HS-5 (cell line): ENCODE measurements at places on chromosomes 12 and 14.

GRCh38 chr14:99157246-99157645 lies 114.8 kb downstream of the BCL11B start:
- no peak for DNase-seq

DNA sequence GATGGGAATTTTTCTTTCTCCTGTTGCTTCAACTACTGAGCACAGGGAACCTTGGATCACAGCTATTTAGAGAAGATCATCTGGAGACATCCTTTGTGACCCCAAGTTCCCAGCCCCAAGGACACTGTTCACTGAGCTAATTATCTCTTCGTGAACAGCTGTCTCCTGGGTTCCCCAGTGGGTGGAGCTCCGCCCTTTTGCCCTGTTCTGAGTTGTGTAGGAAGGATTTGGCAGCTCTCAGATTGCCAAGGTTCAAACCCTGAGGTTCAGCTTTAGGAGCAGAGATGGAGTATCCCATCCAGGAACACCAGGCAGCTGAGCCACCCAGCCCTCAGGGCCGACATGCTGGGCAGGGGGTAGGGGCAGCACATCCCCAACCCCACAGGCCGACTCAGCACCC lies 32.0 kb downstream of the NGB start:
- DNase-seq = no peak

DNA sequence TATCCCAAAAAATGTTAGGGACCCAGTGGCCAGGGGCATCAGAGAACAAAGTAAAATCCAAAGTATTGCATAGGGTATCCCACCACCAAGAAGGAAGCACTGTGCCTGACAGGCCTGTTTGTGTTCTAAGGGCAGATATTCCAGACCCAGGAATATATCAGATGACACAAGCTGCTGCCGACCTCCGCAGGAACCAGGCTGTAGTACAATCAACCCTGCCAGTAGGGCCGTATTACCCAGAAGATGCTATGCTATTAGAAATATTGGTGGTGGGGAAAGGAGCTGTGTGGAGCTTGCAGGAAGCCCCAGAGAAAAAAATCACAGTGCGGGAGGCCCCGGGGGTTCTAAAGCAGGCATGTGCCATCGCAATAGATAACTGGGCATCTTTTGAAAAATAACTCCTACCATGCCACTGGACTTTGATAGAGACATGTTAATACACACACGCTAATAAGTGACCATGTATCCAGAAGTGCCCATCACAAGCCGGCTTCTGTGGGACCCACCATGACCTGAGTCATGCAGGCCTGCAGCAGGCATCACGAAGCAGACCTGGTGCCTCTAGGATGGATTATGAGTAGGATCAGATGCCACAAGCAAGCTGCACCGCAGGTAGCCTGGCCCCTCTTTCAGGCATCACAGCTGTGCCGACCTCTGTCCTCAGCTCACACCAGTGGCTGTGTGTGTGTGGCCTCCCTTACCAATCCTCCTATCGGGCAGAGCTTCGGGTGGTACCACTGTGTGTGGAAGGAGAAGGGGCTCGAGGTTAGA lies 242.7 kb downstream of the BCL11B start:
- DNase-seq = no peak

DNA sequence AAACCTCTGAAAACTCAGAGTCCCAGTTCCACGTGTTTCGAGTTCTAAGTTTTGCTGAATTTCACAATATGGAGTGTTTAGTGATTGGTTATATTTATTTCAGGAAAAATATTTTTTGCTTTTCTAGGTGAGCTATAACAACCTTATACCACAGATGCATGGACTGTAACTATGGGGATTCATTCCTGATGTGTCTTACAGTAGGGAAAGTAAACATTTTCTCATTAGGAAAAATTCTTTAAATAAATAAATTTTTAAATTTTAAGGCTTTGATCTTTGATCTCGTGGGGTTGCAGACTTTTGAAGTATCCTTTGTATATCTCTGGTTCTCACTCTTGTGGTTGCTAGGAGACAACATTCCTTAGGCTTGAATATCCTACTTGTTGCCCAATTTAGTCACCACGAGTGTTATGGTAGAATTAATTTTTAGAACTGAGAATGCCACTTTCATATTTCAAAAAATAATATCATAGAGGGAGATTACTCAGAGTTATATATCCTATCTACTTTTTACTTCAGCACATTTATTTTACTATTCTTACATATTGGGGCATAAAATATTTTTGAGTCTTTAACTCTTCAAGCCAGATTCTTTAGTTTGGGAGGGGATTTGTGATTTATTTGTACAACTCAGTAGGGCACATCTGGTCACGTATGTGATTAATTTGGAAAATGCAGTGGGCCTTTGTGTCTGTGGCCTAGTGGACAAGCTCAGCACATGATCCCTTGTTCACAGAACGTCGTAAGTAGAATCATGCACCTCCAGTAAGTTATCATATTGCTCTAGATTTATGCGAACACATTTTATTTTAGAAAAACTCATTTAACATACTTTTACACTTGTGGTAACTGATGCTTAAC lies 224.0 kb downstream of the TTC6 start:
- DNase-seq = peak; percentile 49

GRCh38 chr12:30111719-30112118 lies 328.0 kb upstream of the TMTC1 start:
- no peak for DNase-seq

DNA sequence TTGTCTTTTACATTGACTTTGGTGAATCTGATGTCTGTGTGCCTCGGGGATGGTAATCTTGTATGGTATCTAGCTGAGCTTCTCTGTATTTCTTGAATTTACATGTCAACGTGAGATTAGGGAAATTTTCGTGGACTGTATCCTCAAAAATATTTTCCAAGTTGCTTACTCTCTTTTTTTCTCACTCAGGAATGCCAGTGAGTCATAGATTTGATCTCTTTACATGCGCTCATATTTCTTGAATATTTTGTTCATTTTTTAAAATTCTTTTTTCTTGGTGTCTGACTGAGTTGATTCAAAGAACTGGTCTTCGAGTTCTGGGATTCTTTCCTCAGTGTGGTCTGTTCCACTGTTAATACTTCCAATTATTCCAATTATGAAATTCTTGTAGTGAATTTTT lies 207.7 kb downstream of the RAD51B start:
- no peak for DNase-seq

- no peak for DNase-seq
Measured at GRCh38 chr12:107368586-107368985, 275.2 kb upstream of the CRY1 start.

GRCh38 chr12:83818881-83819280 lies 1093.7 kb downstream of the SLC6A15 start:
- no peak for DNase-seq

DNA sequence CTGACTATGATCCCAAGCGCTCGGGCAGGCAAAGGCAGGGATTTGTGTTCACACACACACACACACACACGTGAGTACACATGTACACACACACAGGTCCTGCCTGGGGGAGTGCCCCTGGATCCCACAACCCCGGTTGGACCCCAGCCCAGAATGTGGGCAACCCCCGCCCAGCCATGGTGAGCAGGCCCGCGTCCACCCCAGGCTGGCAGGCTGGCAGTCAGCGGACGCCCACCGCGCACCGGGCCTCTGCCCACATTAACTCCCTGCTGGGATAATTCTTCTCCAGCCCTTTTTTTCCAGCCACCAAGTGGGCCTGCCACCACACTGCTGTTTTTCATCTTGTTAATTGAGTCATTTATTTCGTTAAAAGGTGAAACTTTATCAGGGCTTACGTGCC lies 256.2 kb downstream of the BCL11B start:
- DNase-seq = no peak

DNA sequence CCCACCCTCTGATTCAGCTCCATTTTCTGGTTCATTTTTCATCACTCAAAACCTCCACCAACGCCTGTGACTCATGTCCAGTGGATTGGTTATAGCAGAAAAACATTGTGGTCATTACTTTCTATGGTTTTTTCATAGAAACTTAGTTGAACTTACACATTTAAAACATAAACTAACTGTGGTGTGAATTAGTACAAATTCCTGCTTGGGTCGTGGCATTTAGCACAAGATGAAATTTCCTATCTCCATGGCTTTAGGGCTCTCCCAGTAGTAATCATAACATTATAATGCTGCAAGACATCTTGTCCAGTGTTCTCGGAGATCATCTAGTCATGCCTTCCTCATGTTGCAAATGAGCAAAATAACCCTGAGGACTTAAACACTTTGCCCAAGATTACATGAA lies 7.1 kb downstream of the RNASE7 start:
- DNase-seq = no peak

GRCh38 chr14:105119408-105120025 lies 49.1 kb downstream of the JAG2 start:
- DNase-seq = no peak

DNA sequence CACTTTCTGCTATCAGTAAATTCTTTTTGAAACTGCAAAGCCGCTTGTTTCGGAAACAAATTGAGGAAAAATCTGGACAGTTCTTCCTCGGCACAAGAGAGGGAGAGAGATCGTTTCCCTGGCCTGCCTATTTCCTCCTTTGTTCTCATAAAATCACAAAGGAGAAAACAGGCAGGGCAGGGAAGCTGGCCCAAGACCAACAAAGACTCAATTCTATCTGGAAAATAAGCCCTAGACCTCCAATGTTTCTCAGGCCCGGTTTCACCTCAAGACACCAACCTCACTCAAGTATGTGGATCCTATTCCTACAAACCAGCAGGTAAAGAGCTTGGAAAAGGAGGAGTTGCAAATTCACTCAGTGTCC lies 19.5 kb downstream of the DICER1 start:
- no peak for DNase-seq

- DNase-seq = no peak
Measured at GRCh38 chr14:89430391-89431236, 13.6 kb upstream of the FOXN3 start.

- no peak for DNase-seq
Measured at GRCh38 chr14:40139657-40140056, 707.4 kb upstream of the FBXO33 start.

DNA sequence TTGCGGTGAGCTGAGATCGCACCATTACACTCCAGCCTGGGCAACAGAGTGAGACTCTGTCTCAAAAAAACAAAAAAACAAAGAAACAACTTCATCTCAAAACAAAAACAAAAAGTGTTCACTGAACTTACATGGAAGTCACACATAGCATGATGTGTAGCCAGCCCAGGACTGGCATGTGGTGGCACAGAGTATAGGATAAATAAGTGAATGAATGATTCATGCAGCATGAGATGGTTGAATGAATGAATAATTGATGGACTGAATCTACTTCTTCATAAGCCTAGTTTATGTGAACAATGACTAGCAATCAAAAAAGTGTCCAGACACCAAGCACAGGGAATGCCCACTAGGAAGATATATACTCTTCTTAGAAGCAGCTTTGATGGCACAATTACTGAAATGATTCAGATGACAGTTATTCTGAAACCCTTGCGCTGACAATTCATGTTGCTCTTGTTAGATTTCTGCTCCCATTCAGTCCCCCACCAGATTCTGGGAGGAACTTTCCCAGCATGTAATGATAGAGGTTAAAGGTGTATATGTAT lies 31.6 kb upstream of the SERPINA6 start:
- no peak for DNase-seq

GRCh38 chr12:22904485-22904884 lies 279.5 kb downstream of the ETNK1 start:
- DNase-seq = no peak

DNA sequence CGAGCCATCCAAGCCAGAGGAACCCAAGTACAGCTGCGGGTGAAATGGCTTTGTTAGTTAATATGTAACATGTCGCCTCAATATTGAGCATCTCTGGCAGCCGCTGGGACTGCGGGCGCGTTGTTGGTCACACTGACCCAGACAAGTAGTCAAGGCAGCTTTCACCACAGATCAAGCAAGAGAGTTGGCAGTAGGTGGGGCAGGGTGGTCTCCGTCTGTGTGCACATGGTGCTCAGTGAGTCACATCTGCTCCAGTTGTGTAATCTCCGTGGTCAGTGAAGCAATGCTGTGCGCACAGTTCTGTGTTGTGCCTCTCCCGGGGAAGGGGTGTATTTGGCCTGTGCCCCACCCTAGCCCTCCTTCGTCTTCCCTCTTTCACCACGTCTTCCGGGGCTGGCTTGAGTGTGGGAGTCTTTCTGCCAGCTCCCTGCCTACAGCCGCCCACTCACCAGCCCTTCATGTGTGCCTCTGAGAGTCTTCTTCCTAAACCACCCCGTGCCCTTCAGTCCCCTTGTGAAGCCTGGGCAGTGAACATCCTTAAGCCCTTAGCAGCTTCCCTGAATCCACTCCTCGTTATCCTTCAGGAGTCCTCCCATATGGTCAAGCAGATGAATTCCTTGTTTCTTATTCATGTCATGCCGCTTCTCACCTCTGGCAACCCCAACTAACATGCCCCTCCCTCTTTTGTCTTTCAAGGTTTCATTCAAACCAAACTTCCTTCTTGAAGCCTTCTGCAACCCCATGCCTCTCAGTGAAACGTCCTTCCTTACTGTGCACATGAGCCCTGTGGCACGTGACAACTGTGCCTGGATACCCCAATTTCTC lies 242.1 kb downstream of the CACNA1C start:
- no peak for DNase-seq

DNA sequence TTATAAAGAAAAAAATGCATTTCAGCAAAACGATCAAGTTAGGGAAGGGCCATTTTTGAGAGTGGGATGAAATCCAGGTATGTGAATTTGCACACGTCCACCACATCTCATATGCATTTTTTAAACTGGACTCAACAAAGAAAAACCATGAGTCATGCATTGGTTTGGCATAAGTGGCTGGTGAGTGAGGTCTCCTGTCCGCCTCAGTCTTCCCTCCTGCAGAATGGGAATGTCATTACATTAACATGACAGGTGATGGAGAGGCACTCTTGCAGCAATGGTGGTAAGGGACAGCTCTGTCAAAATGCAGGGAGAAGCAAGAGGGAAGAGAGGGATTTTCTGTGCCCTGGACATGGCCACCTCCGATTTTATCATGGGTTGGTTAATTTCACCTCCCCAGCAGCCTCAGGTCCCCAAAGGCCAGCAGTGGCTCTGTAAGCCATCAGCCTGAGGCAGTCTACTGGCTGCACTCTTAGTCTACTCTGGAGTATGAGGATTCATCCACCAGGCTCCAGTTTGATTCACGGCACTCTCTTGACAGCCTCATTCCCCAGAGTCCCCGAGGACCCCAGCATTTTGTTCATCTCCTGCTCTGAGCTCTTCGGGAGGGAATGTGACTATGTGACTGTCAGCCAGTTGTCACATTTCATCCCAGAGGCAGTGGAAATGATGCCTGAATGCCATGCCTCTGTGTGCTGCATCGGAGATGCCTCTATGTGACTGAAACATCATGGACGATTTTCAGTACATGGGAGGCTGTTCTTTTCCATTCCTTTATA lies 17.1 kb upstream of the PWP1 start:
- DNase-seq = no peak
